NK-92 treated with Interleukin-12 subunit alpha and Interleukin-12 subunit beta, amount 100 ng/mL, for 24 hours (cell line): ENCODE measurements at places on chromosomes 2 and 18.
A peak's percentile ranks its signal among the peaks of the same experiment; 100 is the strongest.

DNA sequence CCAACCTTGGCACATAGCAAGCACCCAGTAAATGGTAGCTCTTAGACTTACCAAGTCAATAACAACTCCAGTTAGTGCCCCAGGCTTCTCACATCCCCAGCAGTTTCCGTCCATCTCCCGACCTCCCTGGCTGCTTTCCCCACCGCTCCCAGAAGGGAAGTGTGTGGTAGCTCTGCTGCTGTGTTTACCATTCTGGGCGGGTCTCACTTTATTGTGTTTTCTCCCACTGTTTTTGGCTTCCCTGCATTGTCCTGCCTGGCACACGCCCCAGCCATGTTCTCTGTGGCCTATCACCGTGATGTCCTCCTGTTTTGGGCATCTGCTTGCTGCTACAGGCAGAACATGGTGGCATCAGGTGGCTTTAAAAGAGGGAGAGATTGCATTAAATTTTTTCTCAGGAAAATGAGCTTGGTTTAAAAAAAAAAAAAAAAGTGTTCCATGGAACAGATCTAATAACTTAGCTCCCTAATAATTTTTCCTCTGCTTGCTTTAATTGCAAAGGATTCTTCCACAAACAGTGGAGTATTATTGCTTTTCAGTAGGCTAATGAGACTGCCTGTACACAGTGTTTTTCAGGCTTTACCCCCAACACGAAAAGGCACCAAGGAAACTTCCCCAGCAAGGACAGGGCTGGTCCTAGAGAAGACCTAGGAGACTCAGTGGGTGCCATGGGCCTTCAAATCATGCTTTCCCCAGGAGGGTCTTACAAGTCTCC is 8.0 kb upstream of the COX7A2L start:
- DNase-seq, result no peak

DNA sequence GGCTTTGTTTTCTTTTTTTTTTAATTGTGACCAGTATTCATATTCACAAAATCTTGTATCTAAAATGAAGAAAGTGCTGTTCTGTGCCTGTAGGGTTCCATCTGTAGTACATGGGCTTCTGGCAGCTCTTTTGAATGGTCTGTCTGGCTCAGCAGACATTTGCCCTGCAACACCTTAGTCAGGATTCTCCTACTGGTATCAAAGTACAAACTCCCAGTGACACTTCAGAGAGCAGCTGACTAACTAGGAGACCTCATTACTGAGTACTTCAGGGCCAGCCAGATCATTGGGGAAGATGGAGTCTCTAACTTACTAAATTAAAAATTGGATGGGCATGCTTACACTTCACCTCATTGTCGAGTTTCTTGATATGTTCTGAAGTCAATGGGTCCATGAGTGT is 39.7 kb downstream of the GRHL1 start:
- no peak for DNase-seq

DNA sequence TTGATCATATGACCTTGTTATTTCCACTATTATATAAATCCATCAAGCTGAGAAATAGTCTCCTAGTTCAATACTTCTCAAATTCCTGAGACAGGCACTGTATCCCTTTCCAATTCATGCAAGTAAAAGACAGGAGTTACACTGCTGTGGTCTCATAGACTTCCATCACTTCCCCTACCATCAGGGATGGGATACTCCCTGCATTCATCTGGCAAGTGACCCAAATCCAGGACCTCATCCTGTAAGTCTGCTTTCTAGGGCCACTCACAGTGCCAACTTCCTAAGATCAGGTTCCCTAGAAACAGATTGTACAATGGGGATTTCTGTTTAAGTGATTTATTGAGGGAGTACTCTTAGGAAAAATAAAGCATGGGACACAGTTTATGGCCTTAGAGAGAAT is 424.0 kb upstream of the CDH7 start:
- DNase-seq, result no peak

- no peak for DNase-seq
Observed at GRCh38 chr2:201638326-201638725, 5.0 kb downstream of the TMEM237 start.

- DNase-seq, result no peak
Observed at GRCh38 chr2:67108231-67108630, 288.9 kb upstream of the ETAA1 start.

DNA sequence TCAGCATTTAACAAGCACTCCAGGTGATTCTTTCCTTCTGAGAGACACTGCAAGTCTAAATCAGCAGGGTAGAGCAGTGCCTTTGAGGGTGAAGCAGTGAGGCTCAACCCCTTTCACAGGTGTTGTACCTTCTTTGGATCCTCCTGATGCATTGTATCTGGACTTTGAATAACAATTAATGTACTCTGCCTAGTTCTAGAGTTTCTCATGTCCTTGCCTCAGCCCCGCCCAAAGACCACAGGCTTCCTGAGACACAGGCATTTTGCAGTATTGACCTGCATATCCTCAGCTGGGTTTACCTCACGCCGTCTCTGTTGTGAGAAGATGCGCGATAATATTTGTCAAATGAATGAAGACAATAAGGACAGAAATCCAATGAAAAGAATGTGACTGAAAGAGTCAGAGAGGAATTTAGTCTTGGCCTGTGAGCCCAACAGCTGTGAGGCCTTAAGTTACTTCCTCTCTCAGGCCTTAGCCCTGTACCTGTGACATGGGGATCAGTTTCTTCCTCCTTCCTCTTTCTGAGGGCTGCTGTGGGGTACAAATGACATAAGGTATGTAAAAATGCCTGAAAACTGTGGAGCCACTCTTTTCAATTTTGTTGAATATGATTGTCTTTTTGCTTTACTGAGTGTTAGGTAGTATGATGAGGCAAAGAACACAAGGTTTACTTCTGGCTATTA is 43.7 kb downstream of the WIPF1 start:
- DNase-seq, result no peak

DNA sequence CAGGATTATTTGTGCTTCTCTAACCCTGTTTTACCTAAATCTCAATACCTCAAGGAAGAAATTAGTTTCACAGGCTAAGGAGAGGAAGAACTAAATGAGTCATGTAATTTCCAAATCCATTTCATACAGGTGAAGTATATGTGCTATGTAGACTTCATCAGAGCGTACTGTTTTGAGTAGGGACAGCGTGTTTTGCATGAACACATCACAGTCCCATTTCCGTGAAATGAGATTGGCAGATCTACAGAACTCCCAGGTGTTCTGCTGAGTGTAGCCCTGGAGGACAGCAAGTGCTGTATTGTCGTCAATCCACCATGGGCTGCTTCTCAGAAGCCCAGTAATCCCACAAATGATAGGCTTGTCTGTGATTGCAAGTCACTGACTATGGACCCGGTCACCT is 97.7 kb downstream of the XRCC5 start:
- DNase-seq, result no peak

- no peak for DNase-seq
Observed at GRCh38 chr2:137123226-137123625, 357.9 kb downstream of the THSD7B start.

GRCh38 chr2:238305965-238306671 is 14.2 kb upstream of the TRAF3IP1 start:
- DNase-seq, result no peak

DNA sequence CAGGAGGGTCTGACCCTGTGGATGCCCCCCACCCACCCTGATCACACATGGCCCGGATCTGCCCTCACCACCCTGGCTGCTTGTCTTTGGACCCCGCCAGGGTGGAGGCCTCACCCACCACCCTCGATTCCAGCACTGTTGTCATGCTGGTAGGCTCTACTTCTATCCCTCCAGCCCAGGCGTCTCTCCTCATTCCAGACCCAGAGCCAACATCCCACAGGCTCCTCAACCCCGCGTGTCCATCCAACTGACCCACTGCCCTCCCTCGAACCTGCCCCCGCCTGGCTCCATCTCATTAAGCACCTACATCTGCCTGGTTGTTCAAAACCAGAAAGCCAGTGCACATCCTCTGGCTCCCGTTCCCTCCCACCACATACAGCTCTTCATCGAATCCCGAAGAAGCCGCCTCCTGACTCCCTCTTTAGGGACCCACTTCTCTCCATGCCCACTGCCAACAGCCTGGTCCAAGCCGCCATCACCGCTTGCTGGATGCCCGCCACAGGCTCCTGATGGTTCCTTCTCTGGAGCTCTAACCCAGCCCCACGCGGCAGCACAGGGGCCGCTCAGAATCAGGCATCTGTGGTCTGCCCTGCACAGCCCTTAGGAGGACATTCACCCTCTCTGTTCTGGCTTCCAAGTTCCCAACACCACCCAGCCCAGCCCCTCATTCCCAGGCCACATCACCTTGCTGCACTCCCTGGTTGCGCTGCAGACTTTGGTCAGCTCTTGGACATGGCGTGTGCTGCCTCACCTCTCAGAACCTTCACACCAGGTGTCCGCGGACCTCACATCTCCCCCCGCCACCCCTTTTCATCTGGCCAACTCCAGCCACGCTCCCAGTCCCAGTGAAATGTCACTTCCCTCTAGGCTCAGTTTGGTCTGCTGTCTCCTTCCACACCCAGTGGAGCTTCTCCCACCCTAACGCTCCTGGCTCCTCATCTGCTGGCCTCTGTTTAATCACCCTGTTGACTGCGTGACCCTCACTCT is 43.0 kb downstream of the EMX1 start:
- no peak for DNase-seq

DNA sequence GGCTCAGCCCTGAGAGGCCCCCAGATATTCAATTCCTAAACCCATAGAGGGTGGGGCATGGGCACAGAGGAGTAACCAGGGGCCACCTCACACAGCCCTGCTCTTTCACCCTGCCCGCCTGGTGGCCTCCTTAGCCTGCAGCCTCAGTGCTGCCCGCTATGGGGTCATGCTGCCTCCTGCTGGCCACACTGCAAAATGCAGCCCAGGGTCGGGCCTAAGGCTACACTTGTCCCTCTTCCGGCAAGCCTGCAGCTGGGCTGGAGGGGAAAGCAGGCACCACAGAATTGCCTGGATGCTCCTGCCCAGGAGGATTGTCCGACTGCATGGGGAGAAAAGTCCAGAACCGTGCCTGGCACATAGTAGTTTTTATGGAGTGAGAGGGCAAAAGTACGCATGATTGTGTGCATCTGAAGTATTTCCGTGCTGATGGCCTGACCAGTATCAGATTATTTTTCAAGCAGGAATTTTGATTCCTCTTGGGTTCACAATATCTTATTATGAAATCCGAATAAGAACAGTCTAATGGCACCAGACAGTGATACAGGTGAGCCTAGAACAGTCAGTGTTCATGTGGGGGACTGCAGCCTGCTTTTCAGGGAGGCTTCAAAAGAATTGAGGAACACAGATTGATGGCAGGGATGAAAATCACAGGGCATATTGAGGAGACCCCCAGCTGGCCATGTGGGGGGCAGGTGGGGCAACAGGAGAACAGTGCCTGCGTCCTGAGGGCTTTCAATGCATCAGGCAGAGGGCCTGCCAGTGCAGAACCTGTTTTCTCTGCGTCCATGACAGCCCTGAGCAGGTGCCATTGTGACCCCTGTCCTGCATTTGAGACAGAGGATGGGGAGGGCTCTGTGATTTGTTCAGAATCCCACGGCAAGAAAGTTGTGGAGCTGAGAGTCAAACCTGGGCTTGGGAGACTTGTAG is 51.2 kb upstream of the ALPP start:
- DNase-seq, result peak; percentile 16

- DNase-seq, result no peak
Observed at GRCh38 chr2:227388537-227389011, 825 bp upstream of the SCYGR1 start.

GRCh38 chr2:18544171-18544570 is 16.3 kb downstream of the RDH14 start:
- no peak for DNase-seq

DNA sequence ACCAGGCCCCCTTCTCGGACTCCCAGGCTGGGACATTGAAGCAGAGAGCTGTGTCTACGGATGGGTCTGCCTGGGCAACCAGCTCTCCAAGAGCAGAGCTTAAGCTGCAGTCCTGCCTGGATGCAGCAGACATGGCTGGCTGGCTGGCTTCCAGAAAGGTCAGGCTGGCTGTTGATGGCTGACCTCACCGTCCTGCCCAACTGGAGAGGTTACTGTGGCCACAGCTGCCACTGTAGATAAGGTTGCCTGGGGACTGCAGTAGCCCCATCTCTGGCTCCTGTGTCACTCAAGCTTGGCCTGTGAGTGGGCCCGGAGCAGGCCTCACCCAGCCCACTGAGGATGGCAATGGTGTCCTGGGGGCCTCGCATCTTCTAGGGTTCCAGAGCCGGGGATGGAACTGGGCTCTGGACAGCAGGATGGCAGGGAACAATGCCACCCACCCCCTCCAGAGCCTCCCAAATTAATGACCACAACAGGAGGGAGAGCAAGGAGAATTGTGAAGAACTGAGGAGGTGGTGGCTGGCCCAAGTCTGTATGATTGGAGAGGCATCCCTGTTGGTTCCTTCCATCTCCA is 37.0 kb upstream of the FOSL2 start:
- no peak for DNase-seq

GRCh38 chr2:38037757-38038621 is 38.0 kb downstream of the CYP1B1 start:
- DNase-seq, result peak; percentile 51

GRCh38 chr2:176583607-176584006 is 314.4 kb downstream of the MTX2 start:
- no peak for DNase-seq

- DNase-seq, result no peak
Observed at GRCh38 chr2:239312741-239313667, 87.8 kb downstream of the HDAC4 start.

- DNase-seq, result no peak
Observed at GRCh38 chr2:57981083-57981768, 65.4 kb upstream of the VRK2 start.

DNA sequence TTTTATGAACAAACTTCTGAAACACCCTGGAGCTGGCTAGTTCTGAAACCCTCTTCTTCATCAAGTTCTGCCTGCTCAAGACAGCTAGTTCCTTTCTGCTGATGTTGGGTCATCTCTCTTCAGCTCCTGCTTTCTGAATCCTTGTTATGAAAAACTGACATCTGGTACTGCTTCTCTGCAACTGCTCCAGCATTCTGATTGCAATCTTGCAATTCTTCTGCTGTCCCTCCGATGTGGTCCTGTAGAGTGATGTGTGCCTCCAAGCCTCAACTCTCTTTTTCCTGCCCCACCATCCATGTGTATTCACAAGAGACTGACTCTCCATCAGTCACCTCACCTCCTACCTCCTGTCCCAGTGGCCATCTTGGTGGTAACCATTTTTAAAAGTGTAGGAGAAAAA is 21.8 kb downstream of the COL6A3 start:
- DNase-seq, result no peak

GRCh38 chr2:28895189-28895893 is 874 bp downstream of the WDR43 start:
- peak; percentile 18 for DNase-seq

DNA sequence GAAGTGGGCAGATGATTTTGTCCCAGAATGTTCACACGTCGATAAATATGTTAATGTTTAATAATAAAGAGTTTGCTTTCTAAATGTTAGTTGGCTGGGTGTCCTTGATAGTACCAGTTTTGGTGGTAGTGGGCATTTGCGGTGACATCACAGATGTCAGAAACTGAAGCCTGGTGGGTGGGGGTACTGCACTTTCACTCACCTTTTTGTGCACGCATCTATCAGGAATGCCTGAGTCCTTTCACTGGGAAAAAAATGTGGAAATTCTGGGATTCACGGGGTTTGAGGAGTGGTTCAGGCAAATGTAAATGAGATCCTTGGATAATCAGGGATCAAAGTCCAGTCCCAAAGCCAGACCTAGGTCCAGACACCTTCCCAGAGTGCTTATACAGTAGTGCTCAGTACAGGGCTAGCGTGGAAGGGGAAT is 3.2 kb downstream of the EPAS1 start:
- no peak for DNase-seq

- no peak for DNase-seq
Observed at GRCh38 chr18:49524349-49524748, 37.3 kb upstream of the C18orf32 start.
